ENCODE measurements at places on chromosomes 3 and 15. TPM values are rescaled to one million over a fixed set of nuclear protein-coding genes. Genes with fewer than 3 reads are reported as not detected.

GP5 gene
- 0.64 TPM for polyA plus RNA-seq

CELF6 gene
- polyA plus RNA-seq, result 17.7 TPM

GOLGA8Q gene
- polyA plus RNA-seq, result 0.34 TPM

SCN5A gene
- polyA plus RNA-seq, result 0.09 TPM

VEPH1 gene
- 1.5 TPM for polyA plus RNA-seq

GASK1A gene
- 1.0 TPM for polyA plus RNA-seq

KBTBD13 gene
- polyA plus RNA-seq, result under 0.01 TPM

DNA sequence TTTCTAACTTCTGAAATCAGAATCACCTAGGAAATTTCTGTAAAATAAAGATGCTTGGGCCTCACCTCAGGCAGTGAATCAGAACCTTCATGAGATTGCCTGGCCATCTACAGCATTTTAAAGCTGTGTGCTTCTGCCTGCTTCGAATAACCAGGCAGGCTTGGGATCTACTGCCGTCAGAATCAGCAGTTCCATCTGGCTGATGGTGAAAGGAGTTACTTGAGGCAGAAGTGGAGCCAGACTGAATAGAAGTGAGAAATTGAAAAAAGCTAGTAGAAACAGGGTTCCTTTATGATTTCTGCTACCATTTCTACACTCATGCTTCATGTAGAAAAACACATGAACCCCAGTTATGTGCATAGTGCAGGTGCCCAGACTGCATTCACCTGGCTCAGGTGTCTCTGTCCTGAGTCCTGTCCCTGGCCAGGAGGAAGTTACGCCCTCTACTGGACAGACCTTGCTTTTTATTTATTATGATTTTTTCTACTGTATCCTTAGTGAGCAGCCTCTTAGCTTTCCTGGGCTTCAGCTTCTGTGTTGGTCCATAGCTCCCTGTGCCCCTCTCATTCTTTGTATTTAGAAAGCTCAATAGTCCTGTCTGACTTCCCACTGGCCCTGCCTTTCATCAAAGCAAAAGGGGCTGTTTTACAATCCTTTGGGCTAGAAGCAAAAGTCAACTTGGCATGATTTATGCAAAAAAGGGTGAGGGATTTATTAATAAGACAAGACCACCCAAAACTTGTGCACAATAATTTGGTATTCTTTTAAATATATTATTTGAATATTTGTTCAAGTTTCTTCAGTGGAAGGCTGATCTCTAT is 200.8 kb upstream of the GOLGA6L4 start:
- no peak overlapping the region for H3K27ac ChIP-seq
- no peak overlapping the region for H3K4me3 ChIP-seq
- no peaks in the 10 kb centered on the region for H3K36me3 ChIP-seq
- H3K4me1 ChIP-seq, result no peaks in the 10 kb centered on the region
- H3K27me3 ChIP-seq, result no peaks in the 10 kb centered on the region

- H3K27ac ChIP-seq, result no peak overlapping the region
- H3K4me1 ChIP-seq, result peaks cover 92% of the 10 kb centered on the region
- no peaks in the 10 kb centered on the region for H3K27me3 ChIP-seq
- H3K4me3 ChIP-seq, result no peak overlapping the region
- no peaks in the 10 kb centered on the region for H3K36me3 ChIP-seq
- no peak for DNase-seq
Observed at GRCh38 chr15:63366451-63366850, 15.2 kb downstream of the CA12 start.

DNA sequence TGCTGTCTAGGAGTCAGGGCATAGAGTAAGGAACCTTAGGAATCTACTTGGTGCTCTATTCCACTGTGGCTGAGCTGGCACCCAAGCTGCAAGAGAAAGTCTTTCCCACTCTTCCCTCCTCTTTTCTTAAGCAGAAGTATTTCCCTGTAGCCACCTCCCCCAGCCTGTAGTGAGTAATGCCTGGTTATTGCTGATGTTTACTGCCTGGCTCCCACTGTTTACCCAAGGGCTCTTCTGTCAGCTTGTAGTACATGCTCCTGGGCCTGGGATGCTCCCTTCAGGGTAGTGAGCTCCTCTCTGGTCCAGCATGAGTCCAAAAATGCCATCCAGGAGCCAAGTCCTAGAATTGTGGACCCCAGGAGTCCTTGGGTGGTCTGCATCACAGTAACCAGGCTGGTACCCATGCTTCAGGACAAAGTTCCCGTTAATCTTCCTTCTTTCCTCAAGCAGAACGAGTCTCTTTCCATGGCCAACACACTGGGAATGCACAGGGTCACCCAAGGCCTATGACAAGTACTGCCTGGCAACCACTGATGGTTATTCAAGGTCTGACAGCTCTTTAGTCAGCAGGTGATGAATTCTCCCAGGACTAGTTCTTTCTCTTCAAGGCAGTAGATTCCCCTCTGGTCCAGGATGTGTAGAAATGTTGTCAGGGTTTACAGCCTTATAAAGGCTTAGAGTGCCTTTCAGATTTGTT is 17.6 kb downstream of the GALK2 start:
- H3K36me3 ChIP-seq, result no peaks in the 10 kb centered on the region
- DNase-seq, result no peak
- no peak overlapping the region for H3K27ac ChIP-seq

DNA sequence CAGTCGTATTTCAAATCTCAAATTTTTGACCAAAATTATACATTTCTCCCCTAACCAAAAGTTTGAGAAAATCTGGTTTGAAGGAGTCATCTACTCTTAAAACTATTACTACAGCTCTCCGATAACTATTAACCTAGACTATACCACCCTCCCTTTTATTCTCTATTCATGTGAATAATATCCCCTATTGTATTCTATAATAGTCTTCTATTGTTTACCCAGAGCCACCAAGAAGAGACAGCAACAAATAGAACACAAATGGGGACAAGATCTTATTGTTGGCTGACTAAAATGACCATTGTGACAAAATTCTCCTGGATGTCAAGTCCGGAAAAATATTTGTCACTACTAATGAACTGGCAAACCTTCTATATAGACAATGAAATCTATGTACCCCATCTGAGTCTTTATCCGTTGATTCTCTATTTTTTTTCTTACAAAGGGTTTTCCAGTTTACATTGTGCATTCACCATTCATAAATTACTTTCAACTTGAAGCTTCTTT is 618.0 kb downstream of the CADM2 start:
- no peak overlapping the region for H3K27ac ChIP-seq
- H3K4me1 ChIP-seq, result no peaks in the 10 kb centered on the region
- no peaks in the 10 kb centered on the region for H3K36me3 ChIP-seq
- DNase-seq, result no peak
- H3K4me3 ChIP-seq, result no peak overlapping the region

DNA sequence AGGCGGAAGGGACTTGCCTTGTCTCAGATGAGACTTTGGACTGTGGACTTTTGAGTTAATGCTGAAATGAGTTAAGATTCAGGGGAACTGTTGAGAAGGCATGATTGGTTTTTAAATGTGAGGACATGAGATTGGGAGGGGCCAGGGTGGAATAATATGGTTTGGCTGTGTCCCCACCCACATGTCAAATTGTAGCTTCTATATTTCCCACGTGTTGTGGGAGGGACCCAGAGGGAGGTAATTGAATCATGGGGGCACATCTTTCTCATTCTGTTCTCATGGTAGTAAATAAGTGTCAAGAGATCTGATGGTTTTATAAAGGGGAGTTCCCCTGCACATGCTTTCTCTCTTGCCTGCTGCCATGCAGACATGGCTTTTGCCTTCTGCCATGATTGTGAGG is 89.2 kb downstream of the CGGBP1 start:
- H3K27me3 ChIP-seq, result no peaks in the 10 kb centered on the region
- no peaks in the 10 kb centered on the region for H3K36me3 ChIP-seq
- DNase-seq, result no peak
- H3K4me1 ChIP-seq, result no peaks in the 10 kb centered on the region
- no peak overlapping the region for H3K4me3 ChIP-seq

GRCh38 chr15:74799856-74800558 is 12.6 kb upstream of the LMAN1L start:
- no peaks in the 10 kb centered on the region for H3K4me1 ChIP-seq
- H3K27ac ChIP-seq, result peak overlapping the region; percentile 32
- no peak overlapping the region for H3K4me3 ChIP-seq

DNA sequence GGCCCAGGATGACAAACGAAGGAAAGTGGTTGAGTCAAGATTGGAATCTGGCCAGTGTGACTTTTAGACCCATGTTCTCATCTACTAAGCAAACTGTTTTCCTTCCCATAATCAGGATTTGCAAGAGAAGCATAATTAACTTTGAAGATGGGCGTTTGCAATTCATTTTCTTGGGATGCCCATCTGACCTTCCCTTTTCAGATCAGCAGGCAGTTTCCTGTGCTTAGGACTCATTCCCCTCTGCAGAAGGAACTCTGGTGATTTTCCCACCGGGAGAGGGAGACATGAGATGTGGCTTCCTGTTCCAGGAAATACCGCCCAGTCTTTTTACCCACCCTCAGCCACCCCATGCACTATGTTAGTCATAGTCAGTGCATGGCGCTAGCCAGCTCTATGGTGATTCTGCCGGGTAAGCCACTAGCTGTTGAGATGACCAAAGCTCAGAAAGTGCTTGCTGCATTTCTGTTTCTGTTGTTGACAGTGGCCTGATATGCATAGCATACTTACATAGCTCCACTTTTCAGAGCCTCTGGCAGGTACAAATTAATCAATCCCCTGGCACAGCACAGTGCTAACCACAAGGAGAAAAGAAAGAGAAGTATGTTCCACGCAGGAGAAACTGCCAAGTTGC is 129.4 kb downstream of the VGLL4 start:
- no peak for DNase-seq
- no peak overlapping the region for H3K27ac ChIP-seq
- no peaks in the 10 kb centered on the region for H3K4me1 ChIP-seq
- H3K36me3 ChIP-seq, result no peaks in the 10 kb centered on the region

DNA sequence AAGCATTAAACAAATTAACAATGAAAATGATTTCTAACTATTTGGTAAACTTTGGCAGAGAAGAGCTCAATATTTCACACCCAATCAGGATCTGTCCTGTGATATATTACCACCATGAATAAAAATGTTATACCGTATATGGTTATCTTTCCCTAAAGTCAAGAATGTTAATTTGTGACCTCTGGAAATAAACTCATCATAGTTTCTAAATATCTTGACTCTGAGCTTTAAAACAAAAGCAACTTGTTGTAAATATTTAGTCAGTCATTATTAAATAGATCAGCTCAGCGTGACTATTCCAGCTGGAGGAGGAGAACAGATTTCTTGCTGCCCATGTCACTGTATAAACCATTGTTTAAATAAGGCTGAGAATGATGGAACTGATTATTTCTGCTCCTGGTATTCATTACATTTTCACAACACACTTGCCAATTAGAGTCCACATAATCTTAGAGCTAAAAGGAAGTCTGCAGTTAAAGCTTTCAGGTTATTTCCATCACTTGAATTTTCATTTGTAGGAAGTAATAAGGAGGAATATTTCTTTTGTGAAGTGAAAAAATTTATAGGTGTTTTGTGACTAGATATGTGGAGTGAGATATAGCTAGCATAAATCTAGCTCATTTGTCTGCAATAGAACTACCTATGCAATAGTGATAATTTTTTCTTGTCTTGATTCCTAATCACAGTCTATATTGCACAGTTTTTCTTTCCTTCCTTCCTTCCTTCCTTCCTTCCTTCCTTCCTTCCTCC is 106.5 kb upstream of the P2RY1 start:
- no peaks in the 10 kb centered on the region for H3K27me3 ChIP-seq
- H3K27ac ChIP-seq, result no peak overlapping the region
- no peaks in the 10 kb centered on the region for H3K4me1 ChIP-seq

GRCh38 chr3:135864060-135864459 is 101.5 kb upstream of the PPP2R3A start:
- H3K36me3 ChIP-seq, result no peaks in the 10 kb centered on the region
- H3K27ac ChIP-seq, result no peak overlapping the region
- H3K4me3 ChIP-seq, result no peak overlapping the region
- no peaks in the 10 kb centered on the region for H3K4me1 ChIP-seq
- no peak for DNase-seq

GRCh38 chr15:47812470-47812999 is 95.2 kb downstream of the SEMA6D start:
- H3K4me3 ChIP-seq, result no peak overlapping the region
- no peaks in the 10 kb centered on the region for H3K27me3 ChIP-seq
- DNase-seq, result no peak
- no peak overlapping the region for H3K27ac ChIP-seq
- H3K4me1 ChIP-seq, result no peaks in the 10 kb centered on the region

GRCh38 chr3:114756506-114757279 is 390.4 kb downstream of the ZBTB20 start:
- no peaks in the 10 kb centered on the region for H3K36me3 ChIP-seq
- no peaks in the 10 kb centered on the region for H3K27me3 ChIP-seq
- no peaks in the 10 kb centered on the region for H3K4me1 ChIP-seq
- no peak overlapping the region for H3K4me3 ChIP-seq

DNA sequence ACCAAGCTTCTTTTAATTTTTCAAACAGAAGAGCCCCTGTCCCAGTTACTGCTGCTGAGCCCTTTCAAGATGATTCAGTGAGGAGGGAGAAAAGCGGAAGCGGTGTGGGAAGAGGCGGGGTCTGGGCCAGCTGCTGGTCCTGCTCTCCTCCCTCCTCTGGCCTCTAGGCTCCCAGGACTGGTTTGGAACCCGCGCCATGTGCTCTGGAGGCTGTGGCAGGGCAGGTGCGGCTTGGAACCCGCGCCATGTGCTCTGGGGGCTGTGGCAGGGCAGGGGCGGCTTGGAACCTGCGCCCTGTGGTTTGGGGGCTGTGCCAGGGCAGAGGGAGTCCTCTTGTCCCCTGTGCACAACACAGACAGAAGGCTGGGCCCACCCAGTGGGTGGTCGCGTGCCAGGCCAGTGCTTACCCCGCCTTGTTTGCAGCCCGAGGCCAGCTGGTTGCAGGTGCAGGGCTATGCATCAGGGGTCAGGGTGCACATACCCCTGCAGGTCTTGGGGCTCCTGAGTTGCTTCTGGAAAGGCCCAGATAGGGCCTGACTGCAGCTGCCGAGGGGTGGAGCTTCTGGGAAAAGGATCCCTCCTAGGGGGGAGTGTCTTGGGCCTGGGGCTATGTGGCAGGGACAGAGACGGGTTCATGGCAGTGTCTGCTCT is 12.2 kb downstream of the ALG1L2 start:
- H3K4me3 ChIP-seq, result peak overlapping the region; percentile 17
- peak; percentile 56 for DNase-seq
- H3K27me3 ChIP-seq, result no peaks in the 10 kb centered on the region

- no peak overlapping the region for H3K4me3 ChIP-seq
- H3K36me3 ChIP-seq, result peaks cover 27% of the 10 kb centered on the region
- no peak for DNase-seq
- no peak overlapping the region for H3K27ac ChIP-seq
Observed at GRCh38 chr15:69421498-69421897, 7.3 kb downstream of the KIF23 start.

DNA sequence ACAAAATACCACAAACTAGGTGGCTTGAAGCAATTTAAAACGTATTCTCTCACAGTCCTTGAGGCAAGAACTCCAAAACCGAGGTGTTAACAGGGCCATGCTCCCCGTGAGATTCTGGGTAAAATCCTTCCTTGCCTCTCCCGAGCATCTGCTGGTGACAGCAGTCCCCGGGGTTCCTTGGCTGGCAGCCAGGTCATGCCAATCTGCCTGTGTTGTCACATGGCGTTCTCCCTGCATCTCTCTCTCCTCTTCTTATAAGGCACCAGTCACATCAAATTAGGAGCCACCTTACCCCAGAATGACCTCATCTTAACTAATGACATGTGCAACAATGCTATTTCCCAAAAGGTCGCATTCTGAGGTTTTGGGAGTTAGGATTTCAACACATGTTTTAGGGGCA is 26.3 kb upstream of the LRRN1 start:
- H3K27me3 ChIP-seq, result no peaks in the 10 kb centered on the region
- no peak overlapping the region for H3K4me3 ChIP-seq
- no peak for DNase-seq
- no peak overlapping the region for H3K27ac ChIP-seq

GRCh38 chr15:65516997-65517865 is at the start of gene DPP8:
Gene DPP8, minus strand, starts transcription at chr15:65517689. Its CDS starts 5,136 bp downstream, at chr15:65512553.
- H3K4me1 ChIP-seq, result peaks cover 4% of the 10 kb centered on the region
- H3K27ac ChIP-seq, result peak within 1 kb of the TSS; percentile 92
- peak within 1 kb of the TSS; percentile 70 for H3K4me3 ChIP-seq
- DNase-seq, result peak; percentile 89
